Inflammatory macrophage (primary cell): ENCODE measurements at places on chromosomes 3 and 15.
A peak's percentile ranks its signal among the peaks of the same experiment; 100 is the strongest.

DNA sequence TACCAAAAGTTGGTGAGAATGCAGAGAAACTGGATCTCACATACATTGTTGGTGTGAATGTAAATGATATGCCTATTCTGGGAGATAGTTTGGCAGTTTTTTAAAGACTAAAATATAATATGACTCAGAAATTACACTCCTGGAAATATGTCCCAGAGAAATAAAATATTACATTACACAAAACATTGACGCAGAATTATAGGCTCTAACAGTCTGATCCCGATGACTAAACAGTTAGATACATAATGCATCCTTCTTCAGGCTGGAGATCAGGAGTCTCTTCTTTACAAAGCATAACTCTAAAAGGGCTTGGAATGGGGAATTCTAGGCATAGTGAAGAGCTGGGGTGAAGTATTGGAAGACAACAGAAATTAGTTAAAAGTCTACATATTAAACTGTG lies 586.2 kb upstream of the NECTIN3 start:
- no peak for DNase-seq

GRCh38 chr3:69200384-69201068 lies 78.1 kb upstream of the LMOD3 start:
- no peak for DNase-seq

- DNase-seq: no peak
Observed at GRCh38 chr3:155053756-155054155, 26.4 kb upstream of the MME start.

DNA sequence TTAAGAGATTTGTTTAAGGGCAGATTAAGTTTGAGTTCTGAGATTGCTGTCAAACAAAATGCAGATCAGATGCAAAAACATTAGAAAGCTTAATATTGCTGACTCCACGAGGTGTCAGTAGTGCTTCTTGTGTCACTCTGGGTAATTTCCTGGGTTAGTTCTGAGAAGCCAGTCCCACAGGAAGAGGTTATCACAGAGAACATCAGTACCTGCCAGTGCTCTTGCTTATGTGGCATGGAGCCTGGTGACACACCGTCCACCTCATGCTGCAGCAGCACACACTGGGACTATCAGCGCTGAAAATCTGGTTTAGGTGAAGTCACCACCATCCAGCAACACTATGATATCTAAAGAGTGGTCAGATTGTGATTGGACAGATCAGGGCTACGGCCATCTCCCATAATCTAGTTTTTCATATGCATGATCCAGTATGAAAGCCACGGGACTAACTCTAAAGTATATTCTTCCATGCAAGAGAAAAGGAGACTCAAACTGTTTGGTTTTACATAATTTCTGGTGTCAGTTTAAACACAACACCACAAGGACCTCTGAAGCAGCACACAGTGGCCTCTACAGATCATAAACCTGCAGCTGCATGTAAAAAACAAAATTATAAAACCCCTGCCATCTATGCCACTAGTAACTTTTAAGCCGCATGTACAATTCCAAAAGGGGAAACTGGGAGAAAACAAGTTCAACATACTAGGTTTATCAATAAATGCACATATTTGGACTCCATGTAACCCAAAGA lies 36.1 kb upstream of the MYO5C start:
- DNase-seq: peak; percentile 15

DNA sequence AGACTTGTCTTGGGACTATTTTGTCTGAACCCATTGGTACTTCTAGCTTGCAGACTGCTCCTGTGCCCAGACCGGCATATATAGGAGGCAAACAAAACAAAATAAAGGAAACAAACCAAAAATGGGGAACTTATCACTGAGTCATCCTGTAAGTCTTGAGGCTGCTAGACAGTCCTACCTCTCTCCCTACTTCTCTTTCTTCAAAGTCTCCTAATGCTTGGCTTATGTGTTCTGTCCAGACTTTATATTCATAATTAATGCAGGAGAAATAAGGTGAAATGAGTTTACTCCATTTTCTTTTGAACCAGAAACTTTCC lies 266.2 kb downstream of the ZNF385D start:
- DNase-seq: peak; percentile 66

GRCh38 chr15:36472672-36473071 lies 106.8 kb upstream of the CDIN1 start:
- no peak for DNase-seq

GRCh38 chr3:38130631-38131065 lies 6.3 kb downstream of the ACAA1 start:
- no peak for DNase-seq

DNA sequence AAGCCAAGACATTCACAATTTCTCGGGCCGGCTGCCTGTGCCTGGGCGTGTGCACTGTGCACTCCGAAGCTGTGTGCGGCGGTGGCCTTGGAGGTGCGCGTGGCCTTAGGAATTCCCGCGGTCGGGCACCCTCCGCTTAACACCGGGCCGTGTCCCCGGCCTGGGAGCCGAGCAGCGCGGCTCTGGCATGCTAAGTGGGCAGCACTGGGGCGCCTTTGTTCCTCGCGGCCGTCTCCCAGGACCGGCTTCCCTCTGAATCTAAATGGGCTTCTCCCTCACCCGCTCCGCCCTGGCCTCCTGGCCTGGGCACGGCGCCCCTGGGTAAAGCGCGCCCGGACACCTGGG lies 498 bp upstream of the ARNT2 start:
- DNase-seq: no peak

GRCh38 chr15:64774629-64775493 lies 528 bp downstream of the RBPMS2 start:
- no peak for DNase-seq

GRCh38 chr3:188947401-188948280 lies 224.1 kb upstream of the TPRG1 start:
- DNase-seq: peak; percentile 88

GRCh38 chr15:91688811-91689210 lies 164.7 kb upstream of the SLCO3A1 start:
- no peak for DNase-seq

- DNase-seq: no peak
Observed at GRCh38 chr3:179452176-179452564, 900 bp upstream of the GNB4 start.

DNA sequence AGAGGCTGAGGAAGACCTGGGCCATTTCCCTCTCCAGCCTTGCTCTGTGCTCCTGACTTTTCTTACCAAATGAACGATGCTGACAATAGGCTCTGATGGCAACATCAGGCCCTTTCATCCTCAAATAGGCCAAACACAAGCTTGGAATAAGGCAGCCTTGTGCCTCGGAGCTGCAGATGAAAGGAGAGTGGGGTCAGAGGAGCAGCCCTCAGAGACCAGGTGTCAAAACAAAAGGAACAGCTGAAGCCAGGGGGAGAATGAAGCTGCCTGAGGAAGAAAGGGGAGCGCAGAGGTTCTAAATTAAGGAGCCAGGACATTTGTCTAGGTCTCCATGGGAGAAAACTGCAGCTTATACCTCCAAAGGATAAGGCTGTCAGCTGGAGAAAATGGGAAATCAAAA lies 5.1 kb downstream of the BFSP2 start:
- no peak for DNase-seq

GRCh38 chr15:84772467-84772866 lies 24.1 kb downstream of the ZNF592 start:
- DNase-seq: peak; percentile 57

DNA sequence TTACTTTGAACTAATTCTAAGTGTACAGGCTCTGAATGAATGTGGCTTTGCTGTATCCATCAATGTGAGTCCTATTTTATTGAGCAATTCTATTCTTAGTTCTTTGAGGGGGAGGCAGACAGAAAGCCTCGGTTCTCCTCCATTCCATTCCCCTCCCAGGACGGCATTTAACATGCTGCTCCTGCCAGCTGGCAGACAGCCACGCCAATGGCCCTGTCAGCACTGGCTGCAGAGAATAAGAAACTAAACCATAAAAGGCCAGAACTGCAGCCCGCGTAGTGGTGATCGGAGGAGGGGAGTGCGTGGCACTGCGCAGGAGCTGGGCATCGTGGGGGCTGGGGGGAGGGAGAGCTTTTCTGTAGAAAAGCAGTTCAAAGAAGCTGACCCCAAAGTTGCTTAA lies 76.0 kb upstream of the HACD2 start:
- DNase-seq: no peak
